Hepatocyte (in vitro differentiated cells): ENCODE measurements at places on chromosomes 1 and 21. TPM values are rescaled to one million over a fixed set of nuclear protein-coding genes. Genes with fewer than 3 reads are reported as not detected.

The EPHA10 gene
- polyA plus RNA-seq: 0.79 and 1.3 TPM in 2 replicates

GRCh38 chr1:228021355-228022030, 14.7 kb downstream of the WNT3A start:
- DNase-seq: no peak

- no peak for DNase-seq
Observed at GRCh38 chr1:110475362-110476027, 24.5 kb downstream of the PROK1 start.

GRCh38 chr1:2865571-2866421, 64.3 kb upstream of the TTC34 start:
- DNase-seq: no peak

- no peak for DNase-seq
Observed at GRCh38 chr1:96387785-96388184, 333.8 kb upstream of the PTBP2 start.

The FMO1 gene
- polyA plus RNA-seq: 49.4 and 51.2 TPM in 2 replicates

The CASQ2 gene
- not detected in 2 replicates for polyA plus RNA-seq

The CSF1 gene
- 13.5 and 19.1 TPM in 2 replicates for polyA plus RNA-seq

The FMN2 gene
- polyA plus RNA-seq: 1.2 TPM in 1 of 2 replicates, not detected in the other

DNA sequence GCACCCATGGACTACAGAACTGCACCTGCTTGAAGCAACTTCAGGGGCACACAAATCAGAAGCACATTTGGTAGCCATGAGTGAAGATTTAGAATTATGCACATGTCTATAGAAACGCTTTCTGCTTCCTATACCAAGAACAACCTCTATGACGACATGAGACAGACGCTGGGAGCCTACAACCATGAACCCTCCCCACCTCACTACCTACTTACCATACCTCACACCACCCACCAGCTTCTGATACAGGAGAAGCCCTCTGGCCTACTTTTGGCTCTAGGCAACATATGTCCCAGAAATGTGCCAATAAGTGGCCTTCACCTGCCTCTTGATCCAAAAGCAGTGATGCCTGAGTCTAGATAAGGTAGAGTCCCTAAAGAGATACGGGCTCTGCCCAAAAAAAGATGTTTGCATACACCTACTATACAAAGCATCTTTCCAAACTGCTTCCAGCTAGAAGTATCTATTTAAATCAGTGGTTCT, 58.5 kb downstream of the SLC45A1 start:
- DNase-seq: no peak

The VWA1 gene
- polyA plus RNA-seq: 114 and 131 TPM in 2 replicates

- DNase-seq: no peak
Observed at GRCh38 chr1:36849956-36850355, 184.4 kb downstream of the GRIK3 start.

The DDX59 gene
- polyA plus RNA-seq: 10.5 and 13.6 TPM in 2 replicates

- DNase-seq: no peak
Observed at GRCh38 chr1:20126041-20126805, 6.9 kb upstream of the PLA2G2D start.

DNA sequence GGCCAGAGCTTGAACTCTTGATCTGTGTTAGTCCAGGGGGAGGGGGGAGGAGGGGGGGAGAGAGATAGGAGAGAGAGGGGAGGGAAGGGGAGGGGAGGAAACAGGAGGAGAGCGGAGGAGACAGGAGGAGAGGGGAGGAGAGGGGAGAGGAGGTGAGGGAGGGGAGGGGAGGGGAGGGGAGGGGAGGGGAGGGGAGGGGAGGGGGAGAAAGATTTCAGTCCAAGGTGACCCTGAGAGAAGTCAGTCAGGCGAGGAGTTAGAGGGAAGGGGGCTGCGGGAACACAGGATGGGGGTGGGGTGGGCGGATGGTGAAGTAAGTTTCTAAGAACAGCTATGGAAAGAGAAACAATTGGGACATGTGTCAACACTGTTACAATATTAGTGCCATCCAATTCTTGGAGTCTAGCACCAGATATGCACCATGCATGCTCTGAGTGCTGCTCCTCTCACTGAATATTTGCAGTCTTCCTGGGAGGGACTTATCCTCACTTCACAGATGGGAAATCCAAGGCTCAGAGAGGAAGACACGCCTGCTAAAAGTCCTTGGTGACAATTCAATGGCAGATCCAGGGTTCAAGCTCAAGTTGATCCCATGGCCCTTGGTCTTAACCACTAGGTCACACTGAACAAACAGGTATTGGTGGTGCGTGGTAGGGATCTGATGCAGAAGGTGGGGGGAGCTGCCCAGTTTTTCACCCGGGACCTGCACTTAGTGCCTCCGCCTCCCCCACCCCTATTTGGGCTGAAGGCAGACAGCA, 42.5 kb upstream of the ECE1 start:
- DNase-seq: no peak

- peak; percentile 49 for DNase-seq
Observed at GRCh38 chr21:41877901-41878830, 978 bp downstream of the PRDM15 start.

- no peak for DNase-seq
Observed at GRCh38 chr1:45230537-45230936, 24.1 kb upstream of the ZSWIM5 start.

GRCh38 chr1:173360487-173361063, 116.6 kb upstream of the PRDX6 start:
- no peak for DNase-seq

GRCh38 chr1:86951430-86951829, 37.0 kb downstream of the HS2ST1 start:
- DNase-seq: no peak

DNA sequence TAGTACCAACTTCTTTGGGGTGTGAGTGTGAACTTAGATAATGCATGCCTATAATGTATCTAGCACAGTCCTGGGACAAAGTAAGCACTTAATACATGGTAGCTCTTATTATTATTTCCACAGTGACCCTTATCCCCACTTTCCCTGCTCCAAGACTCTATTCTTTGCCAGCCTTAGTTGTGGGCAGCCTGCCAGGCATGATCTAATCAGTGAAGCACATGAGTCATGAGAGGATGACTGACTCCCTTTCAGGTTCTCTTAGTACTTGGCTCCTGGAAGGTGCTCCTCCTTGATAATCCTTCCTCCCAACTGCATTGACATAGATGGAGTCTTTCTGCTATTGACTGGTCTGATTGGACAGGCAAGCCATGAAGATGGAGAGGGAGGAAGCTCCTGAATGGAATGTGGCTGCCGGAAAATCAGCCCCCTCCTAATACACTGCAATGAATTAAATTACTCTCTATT, 17.4 kb upstream of the GNG12 start:
- DNase-seq: peak; percentile 73

The RIPPLY3 gene
- polyA plus RNA-seq: 0.11 and 1.0 TPM in 2 replicates

GRCh38 chr1:228785366-228786330, 50.4 kb downstream of the RHOU start:
- DNase-seq: no peak

DNA sequence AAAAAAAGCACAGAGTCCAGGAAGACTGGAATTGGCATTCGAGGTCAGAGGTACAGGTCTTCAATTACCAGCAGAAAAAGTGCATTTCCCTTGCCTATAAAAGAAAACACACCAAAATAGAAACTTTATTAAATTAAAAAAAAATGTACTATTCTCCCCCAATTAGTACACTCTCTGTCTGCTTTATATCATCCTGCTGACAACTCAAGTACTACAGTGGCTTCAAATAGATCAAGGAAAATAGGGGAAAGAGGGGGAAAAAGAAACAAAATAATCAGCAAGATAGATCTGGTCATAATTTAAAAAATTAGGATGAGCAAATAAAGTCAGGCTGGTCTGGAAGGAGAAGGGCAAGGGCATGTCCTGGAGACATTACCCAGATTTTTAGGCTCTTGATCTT, 315.1 kb downstream of the PAPPA2 start:
- DNase-seq: no peak

DNA sequence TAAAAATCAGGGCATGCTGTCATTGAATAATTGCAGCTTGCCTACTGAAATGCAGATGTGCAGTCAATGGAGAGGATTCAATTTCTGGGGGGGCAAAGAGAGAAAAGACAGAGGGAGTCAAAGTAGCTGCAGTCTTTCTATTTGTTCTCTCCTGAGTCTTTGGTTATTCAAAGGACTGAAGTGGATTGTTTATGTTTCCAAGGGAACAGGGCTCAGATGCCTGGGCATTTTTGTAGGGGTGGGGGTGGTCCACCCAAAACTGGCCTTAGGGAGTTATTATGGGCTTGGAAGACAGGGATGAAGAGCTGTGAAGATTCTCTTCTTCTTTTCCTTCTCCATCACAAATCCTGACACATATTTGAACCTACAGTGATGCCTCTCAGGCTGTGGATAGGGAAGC, 408.8 kb upstream of the DAB1 start:
- no peak for DNase-seq

DNA sequence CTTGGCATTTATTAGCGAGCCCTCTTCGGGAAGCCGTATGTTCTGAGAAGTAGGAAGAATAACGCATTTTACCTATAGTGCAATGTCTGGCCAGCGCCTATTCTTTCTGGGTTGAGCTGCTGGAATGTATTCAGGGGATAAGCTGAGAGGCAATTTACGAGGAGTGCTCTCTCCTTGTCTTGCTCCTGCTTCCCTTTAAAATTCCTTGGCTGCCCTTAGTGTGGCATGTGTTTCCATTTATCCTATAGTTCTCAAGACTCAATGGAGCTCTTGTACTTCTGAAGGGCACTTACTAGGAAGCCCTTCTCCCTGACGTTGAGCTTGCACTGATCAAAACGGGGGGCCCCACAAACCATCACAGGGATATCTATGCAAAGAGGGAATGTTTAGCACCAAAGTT, 364.6 kb downstream of the DISC1 start:
- DNase-seq: peak; percentile 21

The CELA3B gene
- polyA plus RNA-seq: not detected in 2 replicates

- DNase-seq: peak; percentile 46
Observed at GRCh38 chr1:190478149-190479049, 735 bp upstream of the BRINP3 start.

DNA sequence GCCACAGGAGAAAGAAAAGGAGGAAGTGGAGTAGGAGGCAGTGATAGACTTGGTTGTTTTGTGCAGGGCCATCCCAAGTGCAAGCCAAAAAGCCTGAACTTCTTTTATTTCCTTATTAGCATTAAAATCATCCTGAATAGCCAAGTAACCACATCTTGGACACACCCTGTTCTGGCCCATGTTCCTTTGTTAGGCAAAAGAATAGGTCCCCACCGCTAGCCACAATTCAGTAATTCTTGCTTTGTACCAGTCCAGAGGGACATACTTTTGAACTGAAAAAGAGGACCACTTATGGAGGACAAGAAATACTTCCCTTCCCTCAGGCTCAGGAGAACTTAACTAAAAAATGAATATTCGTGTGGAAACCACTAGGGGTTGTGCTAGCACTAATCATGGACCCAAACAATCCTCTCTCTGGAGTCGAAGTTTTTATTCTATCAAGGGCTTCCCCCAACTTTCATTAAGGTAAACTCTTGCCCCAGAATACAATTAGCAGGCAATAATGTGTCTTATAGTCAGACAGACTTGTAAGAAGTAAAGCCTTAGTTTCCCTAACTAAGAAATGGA, 19.4 kb downstream of the TNFSF4 start:
- no peak for DNase-seq

DNA sequence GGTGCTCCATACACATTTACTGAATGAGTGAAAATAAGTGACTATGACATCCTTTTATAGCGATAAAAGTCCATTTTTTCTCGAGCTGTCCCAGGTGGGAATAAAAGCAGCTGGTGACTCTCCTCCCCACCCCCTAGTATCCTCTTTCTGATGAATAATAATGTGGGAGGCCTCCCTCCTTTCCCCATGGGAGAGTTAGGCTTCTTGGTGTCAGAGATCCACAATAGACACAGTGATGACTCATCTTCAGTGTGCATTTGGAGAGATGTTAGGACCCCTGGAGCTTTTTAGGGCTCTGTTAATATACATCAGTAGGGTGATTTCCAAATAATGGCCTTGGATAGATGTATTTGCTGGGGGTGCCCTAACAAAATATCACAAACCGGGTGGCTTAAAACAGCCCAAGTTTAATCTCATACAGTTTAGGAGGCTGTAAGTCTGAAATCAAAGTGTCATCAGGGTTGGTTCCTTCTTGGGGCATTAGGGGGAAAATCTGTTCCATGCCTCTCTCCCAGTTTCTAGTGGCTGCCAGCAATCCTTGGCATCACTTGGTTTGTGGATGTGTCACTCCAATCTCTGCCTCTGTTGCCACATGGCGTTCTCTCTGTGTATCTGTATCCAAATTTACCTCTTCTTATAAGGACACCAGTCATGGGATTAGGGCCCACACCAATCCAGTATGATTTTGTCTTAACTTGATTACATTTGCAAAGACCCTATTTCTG, 4.4 kb upstream of the PHC2 start:
- no peak for DNase-seq

The DNASE2B gene
- 0.32 TPM in 1 of 2 replicates, not detected in the other for polyA plus RNA-seq

GRCh38 chr1:96488777-96489176, 232.8 kb upstream of the PTBP2 start:
- DNase-seq: no peak

GRCh38 chr1:46134660-46135331, 2.4 kb upstream of the PIK3R3 start:
- peak; percentile 14 for DNase-seq

DNA sequence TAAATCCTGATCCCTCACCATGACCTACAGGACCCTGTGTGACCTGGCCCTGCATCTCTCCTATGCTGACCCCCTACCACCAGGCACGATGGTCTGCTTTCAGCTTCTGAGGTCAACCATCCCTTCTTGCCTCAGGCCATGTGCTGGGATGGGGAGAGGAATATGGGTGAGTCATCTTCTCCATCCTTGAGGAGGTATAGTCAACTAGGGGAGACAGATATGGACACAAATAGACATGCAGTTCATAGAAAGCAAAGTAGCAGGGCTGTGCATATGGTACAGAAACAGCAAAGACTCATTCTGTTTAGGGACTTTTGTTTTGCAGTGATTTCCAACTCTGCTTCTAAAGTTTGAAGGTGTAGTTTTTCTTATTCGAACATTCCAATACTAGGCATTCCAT, 250.8 kb upstream of the FGGY start:
- DNase-seq: no peak

DNA sequence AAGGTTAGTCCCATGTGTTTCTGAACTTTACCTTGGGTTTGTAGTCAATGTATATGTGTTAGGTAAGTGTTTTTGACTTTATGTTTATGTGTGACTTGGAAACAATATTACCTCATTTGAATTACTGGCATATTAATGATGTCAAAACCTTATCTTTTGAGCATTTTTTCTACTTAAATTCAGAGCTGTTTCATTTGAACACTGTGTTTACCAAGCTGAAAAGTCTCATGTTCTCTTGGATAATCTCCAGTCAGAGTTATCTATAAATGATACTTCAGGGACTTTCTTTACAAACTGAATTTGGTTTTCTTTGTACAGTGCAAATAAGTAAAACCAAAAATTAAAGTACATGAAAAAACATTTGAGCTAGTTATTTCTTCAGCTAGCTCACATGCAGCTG, 30.0 kb downstream of the ADAMTS1 start:
- no peak for DNase-seq

The SCNM1 gene
- polyA plus RNA-seq: 55.4 and 57.5 TPM in 2 replicates

GRCh38 chr1:25064465-25065240, 134.6 kb upstream of the RUNX3 start:
- DNase-seq: no peak

DNA sequence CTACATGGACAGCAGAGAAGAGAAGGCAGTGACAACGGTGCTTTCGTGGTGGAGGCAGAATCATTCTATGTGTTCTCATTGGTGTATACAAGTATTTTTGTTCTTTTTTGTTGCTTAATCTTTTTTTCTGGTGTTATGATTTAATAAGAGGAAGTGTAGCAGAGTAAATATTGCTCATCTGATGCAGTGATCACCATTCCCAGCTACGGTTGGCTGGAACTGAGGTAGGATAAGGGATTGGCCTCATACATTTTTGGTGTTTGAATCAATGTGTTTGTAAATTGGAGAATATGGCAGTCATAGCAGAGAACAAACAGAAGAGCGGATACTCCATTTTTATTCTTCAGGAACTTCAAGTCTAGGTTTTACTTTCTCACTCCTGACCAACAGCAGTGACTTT, 76.6 kb downstream of the UBE2U start:
- DNase-seq: no peak
